T-helper 17 cell (primary cell): ENCODE measurements at places on chromosomes 6 and 20. TPM values are rescaled to one million over a fixed set of nuclear protein-coding genes. Genes with fewer than 3 reads are reported as not detected.

GRCh38 chr6:31377029-31377428 lies 20.1 kb upstream of the HLA-B start:
- H3K27me3 ChIP-seq: peaks cover 35% of the 10 kb centered on the region
- peaks cover 2% of the 10 kb centered on the region for H3K36me3 ChIP-seq
- H3K4me1 ChIP-seq: no peaks in the 10 kb centered on the region
- no peak for DNase-seq
- H3K27ac ChIP-seq: no peak overlapping the region

DNA sequence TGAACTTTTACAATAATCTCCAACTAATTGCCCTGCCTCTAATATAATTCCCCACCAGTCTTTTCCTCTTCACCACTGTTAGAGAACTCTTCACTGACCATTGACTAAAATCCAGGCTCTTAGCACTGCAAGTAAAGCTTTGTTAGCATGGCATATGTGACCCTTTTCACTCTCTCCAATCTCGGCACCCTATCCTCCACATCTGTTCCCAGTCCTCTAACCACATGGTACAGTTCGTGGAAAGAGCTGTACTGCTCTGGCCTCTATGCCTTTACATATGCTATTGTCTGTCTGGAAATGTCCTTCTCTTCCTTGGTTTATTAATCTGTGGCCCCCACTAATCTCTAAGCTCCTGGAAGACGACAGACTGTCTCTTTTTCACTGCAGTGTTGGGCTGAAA lies 63.0 kb upstream of the EIF2S2 start:
- H3K36me3 ChIP-seq: peaks cover 3% of the 10 kb centered on the region
- H3K27ac ChIP-seq: no peak overlapping the region
- peaks cover 3% of the 10 kb centered on the region for H3K4me1 ChIP-seq
- H3K4me3 ChIP-seq: no peak overlapping the region
- H3K27me3 ChIP-seq: peaks cover 10% of the 10 kb centered on the region

The CENPW gene
- total RNA-seq: 2.0 TPM

The FERMT1 gene
- 0.16 TPM for total RNA-seq
